ENCODE measurements at places on chromosomes 3 and 15.

- no peak for DNase-seq
These were observed 985 bp downstream of the VPS13C start for GRCh38 chr15:62059108-62059815.

GRCh38 chr3:174636451-174636850, 222.7 kb upstream of the NAALADL2 start:
- no peak for DNase-seq

DNA sequence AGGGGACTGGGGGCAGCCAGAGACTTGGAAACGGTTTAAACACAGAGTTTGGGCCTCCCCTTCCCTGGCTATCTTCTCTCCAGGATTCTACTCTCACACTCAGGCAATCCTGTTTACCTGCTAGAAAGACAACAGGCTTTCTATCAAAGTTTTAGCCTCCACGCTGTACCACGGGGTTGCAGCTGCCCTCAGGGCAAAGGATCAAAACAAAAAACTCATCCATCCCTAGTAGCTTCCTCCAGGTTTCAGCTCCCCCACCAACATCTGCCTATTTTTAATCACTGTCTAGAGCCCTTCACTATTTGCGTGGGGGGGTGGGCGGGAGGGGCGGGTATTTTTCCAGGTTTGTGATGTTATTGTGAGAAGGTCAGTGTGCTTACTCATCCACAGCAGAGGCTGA, 286.8 kb upstream of the TRIM42 start:
- no peak for DNase-seq

- DNase-seq: no peak
These were observed 1.1 kb downstream of the KLHL6 start for GRCh38 chr3:183554377-183554776.

- DNase-seq: no peak
These were observed 24.5 kb upstream of the IDH2 start for GRCh38 chr15:90126596-90127435.

Measured in activated CD4-positive, CD25-positive, alpha-beta regulatory T cell (primary cell).